ENCODE measurements at places on chromosomes 2 and 18.

DNA sequence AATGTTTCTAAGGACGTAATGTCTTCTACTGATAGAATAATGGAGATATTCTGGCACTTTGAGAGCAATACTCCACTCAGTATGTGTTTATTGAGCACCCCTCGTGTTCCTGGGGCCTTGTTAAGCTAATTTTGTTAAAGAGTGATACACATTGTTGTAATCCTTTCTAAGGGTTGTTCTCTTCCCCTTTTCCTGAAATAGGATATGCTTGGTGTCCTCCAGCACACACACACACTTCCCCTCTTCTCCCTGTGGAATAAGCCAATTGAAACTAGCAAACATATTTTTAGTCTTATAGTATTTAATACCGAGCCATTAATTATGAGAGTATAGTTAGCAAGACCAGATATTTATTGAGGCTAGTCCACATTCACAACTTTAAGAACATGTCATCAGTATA, 114.1 kb downstream of the CRIM1 start:
- DNase-seq = no peak

DNA sequence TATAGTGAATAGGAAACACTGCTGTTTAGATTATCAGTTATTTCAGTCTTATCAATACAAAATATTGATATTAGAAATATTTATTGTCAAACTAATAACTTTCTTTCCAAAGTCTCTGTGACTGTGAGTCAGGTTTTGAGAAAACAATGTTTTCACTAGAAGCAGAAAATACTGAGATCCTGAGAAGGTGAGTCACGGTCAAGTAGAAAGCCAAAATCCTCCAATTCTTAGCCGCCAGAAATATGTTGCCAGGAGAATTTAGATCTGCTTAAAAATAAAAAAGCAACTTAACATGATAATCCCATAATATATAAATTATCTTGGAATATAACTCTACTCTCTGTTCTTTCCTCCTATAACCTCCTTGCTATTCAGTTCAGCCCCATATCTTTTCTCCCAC, 181.9 kb upstream of the NRXN1 start:
- DNase-seq = no peak

DNA sequence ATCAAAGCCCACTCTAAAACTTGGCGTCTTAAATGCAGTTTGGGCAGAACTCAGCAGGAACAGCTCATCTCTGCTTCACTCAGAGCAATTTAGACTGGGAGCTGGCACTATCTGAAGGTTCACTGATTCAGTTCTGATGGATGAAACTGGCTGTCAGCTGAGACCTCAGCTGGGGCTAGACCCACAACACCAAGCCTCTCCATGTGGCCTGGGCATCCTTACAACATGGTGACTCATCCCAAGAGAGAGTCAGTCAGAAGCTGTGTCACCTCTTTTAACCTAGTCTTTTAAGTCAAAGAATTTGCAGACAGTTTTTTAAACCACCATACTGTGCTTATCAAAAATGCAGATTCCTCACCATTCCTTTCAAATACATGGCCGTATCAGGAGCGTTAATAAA, 62.6 kb upstream of the ZNF397 start:
- no peak for DNase-seq

DNA sequence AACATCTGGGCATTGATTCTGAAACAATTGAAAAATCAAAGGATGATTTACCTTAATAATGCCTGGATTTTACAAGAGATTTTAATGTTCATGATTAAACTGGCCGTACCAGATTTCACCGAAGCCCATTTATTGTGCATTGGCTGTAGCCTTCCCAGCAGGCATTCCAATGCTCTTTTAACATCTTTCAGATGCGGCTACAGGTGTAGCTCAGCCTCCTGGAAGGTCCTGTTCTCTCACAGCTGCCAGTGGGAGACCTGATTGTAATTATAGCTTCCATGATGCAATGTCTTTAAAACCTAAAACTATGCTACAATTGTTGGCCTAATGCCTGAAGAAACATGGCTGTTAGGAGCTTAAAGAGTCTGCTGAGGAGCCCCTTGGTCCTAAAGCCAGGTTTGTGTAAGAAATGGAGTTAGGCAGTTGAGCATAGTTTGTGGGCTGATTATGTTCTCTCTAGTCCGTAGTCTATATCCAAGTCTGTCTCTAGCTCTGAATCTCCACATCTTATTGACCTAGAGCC, 147.4 kb downstream of the CERS6 start:
- no peak for DNase-seq

- no peak for DNase-seq
Observed at GRCh38 chr2:230909841-230910545, 15.0 kb downstream of the GPR55 start.

Data from stimulated activated CD8-positive, alpha-beta memory T cell treated with anti-CD3 and anti-CD28 coated beads, Interleukin-2, amount 100 ng/mL, for 1 hour (primary cell).